ENCODE measurements at places on chromosomes 7 and 10.

DNA sequence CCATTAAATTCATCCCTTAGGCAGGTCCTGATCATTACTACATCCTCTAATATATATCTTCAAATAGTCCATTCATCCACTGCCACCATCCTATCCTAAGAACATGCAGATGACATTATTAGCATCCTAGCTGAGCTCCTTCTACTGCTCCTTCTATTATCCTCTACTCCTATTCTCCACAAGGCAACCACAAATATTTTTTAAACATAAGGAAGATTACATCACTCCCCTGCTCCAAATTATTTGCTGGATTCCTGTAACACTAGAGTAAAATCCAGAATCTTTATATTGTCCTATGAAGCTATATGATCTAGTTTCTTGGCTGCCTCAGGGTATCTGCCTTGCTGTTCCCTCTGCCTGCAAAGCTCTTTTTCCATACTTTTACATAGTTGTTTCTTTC is 176.3 kb upstream of the SLC26A5 start:
- no peak for ATAC-seq

DNA sequence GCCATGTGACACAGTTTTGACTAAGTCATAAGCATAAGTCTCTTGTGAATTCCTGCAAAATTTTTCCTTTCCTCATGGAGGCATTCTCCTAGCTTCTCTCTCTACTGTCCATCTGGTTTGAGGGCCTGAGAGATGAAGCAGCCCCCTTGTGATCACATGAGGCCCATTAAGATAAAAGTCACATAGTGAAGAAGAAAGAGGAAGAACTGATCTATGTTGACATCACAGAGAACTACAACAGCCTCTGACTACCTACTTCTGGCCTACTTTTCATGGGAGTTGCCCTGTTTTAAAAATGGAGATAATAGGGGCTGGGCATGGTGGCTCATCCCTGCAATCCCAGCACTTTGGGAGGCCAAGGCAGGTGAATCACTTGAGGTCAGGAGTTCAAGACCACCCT is 50.4 kb downstream of the TFEC start:
- no peak for ATAC-seq

DNA sequence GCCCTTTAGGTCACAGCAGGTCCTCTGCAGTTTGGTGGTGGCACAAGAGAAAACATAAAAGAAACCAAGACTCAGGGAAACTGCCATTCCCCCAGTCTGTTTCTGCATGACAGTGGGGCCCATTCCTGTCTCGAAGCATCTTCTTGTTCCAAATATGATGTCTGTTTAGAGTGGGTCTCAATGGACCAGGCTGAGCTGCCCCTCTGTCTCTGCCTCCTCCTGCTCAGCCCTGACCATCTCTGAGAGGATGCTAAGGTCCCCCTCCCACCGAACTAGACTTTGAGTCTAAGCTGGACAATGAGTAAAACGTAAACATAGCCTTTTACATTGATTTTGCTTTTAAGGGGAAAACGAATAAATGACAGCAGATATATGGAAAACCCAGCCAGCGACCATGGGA is 40.4 kb downstream of the CLEC2L start:
- ATAC-seq, result no peak

DNA sequence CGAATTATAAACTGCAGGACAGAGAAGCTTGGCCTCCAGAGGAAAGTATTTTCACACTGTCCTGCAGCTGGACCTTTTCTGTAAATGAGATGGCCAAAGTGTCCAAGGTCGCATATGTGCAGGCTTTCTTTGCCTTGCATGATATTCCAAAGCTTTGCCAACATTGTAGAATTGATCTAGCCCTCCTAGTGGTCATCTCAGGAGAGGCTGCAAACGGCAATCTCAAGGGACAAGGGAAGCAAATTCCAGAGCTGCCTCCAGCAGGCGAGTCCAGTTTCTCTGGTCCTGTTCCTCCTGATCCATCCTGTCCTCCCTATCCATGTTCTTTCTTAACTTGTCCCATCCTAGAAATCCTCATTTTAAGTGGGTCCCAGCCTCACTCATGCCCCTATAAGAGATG is 373.4 kb upstream of the PCDH15 start:
- no peak for ATAC-seq

DNA sequence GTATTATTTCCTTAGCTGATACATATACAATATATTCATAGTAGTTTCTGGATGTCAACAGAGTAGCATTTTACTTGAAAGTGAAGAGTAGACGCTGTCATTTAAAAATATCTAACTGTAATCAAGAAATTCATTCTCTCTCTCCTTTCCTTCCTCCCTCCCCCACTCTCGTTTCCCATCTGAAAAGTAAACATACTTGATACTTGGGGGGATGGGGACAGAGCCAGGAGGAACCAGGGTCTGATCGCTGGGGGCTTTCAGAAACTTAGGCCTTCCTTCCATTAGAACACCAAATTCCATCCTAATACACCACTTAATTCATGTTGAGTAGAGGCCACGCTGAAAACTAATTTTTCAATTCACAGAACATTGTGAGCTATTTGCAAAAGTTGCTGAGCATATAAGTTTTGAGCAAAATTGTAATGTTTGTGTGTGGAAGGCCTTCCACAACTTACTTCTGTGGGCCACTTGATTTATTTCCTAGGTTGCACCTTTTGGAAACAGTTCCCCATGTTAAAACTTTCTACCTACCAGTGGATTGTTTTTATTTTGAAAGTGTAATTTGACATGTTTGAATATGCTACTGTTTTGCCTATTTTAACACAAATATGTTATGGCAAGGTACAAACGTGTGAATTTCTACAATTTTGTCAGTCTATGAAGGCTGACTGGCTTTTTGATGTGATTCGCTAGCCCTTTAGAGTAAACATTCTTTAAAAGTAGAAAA is 35.2 kb downstream of the CNPY1 start:
- no peak for ATAC-seq

- ATAC-seq, result no peak
These were observed 60.8 kb downstream of the RAB18 start for GRCh38 chr10:27564880-27565279.

- ATAC-seq, result no peak
These were observed 70.5 kb upstream of the ABCB5 start for GRCh38 chr7:20545016-20545415.

DNA sequence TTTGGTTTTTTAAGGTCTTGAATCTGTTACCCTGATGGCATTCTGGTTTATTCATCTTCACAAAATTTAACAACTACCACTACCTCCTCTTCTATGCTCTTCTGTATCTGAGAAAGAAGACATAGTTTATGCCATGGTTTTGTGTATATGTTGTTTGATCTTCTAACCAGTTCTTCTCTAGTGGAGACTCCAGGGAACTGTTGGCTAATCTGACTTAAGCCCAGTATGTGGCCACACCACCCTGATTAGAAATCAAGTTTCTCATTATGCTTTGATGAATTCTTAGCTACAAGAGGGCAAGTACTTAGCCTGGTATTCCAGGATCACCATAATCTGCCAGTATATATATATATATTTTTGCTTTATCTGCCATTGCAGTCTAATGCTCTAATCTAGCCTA is 99.5 kb upstream of the MXI1 start:
- no peak for ATAC-seq

DNA sequence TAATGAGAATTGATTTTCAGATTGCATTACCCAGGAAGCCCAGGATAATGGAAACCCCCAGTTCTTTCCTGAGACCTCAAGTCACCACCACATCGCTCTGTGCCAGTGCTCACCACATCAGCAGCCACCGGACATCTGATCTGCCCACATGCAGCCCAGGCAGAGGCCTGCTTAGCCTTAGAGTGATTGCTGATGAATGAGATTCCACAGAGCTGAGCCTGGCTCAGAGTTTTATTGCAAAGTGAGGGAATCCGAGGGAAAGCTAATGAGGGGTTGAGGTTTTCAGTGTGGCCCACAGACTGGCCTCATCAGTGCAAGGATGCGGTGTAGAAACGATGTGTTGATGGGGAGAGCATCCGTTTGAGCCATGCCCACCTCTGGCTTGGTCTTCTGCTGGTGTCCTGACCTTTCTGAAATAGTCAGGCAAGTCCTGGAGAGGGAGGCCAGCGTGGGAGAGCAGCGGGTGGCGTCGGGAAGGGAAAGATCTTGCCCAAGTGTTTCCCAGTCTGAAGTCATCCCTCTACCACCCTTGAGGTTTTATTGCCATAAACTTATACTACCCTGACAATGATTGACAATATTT is 120.3 kb downstream of the ITIH5 start:
- ATAC-seq, result no peak

DNA sequence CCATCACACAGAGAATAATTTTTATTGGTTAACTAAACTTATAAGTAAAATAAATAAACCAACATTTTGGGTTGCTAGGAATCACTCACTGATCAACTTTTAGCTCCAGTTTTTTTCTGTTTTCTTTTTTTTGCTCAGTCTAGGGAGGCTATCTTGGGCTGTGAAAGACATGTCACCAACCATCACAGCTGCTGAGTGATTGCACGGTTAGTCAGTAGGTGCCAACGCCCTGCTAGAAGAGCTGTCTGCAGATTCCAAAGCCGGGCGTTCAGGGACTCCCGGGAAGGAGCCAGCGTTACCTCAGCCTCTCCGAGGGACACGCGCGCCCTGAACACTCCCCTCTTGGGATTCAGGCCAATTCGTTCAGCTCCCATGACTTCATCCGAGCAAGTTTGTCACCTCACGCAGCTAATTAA is 604 bp upstream of the STAM start:
- ATAC-seq, result peak; percentile 42

DNA sequence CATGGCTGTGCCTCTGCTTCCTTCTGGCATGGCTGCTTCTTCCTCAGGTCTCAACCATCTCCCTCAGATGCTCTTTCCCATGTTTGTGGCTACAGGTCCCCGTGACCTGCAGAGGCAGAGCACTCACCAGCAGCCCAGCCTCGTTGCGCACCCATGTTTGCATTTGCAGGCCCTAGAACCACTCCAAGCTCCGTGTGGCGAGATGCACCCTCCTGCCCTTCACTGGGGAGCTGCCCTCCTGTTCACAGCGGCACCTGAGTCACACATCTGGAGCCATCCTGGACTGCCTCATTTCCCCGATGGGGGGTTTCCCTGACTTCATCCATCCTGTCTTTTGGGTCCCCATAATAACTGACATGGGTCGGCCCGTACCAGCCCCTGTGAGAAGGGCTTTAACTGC is 35.9 kb downstream of the EGFR start:
- ATAC-seq, result no peak

GRCh38 chr10:19491166-19491565 is 325.1 kb upstream of the PLXDC2 start:
- ATAC-seq, result no peak

GRCh38 chr7:5699467-5700384 is 81.7 kb downstream of the RNF216 start:
- peak; percentile 50 for ATAC-seq

- ATAC-seq, result peak; percentile 32
These were observed 85.0 kb downstream of the SGMS1 start for GRCh38 chr10:50538555-50539398.

DNA sequence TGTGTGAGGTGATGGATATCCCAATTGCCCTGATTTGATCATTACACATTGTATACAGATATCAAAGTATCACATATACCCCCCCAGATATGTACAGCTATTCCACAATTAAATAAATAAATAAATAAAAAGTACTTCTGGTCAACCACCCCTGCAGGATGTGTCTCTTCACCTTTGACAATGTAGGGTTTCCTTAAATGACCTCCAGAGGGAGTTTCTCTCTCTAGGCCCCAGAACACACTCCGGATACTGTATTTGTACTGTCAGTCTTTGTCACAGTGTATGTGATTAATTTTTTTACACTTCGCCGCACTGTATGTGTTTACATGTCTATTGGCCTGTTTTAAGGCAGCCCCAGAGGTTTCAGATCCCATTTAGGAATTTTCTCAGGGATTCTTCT is 123.6 kb downstream of the ADCYAP1R1 start:
- no peak for ATAC-seq

DNA sequence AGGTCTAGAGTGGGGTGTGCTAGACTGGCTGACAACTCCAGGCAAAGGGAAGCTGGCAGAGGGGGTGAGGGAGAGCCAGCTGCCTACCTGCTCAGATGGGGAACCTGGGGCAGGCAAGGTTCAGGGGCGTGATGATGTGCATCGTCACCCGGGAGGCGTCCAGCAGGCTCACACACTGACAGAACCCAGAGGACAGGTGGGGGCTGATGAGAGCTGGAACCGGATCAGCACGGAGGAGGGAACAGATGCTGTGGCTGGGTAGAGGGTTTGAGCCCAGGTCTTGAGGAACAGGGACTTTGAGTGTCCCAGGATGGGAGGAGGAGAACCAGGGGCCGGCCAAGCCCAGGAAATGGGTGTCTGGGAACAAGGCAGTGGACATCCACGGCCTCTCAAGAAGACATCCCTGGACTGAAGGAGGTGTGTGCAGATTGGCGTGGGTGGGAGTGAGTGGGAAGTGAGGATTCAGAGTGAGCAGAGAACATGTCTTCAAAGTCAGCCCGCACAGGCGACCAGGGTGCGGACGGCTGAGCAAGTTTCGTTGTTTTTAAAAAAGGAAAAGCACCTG is 3.9 kb downstream of the RASGEF1A start:
- no peak for ATAC-seq

DNA sequence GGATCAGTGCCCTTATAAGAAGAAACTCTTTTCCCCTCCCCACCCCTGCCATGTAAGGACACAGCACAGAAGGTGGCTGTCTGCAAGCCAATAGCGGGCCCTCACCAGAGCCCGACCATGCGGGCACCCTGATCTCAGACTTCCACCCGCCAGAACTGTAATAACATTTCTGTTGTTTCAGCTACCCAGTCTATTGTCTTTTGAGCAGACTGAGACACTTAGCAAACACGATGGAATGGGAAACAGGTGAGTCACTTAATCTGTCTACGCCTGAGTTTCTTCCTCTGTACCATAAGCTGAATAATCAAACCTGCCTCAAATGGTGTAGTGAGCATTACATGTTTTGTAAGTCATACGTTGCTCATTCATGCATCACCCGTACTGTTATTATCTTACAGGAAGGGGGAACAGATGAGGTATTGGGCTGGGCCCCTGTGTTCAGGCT is 58.2 kb downstream of the STRA8 start:
- no peak for ATAC-seq

GRCh38 chr10:95906677-95907455 is 909 bp upstream of the CC2D2B start:
- peak; percentile 31 for ATAC-seq

- peak; percentile 53 for ATAC-seq
These were observed 709 bp downstream of the ARPC1B start for GRCh38 chr7:99375070-99375807.

- no peak for ATAC-seq
These were observed 124.2 kb downstream of the GNAT3 start for GRCh38 chr7:80387634-80388193.

Data from activated CD4-positive, CD25-positive, alpha-beta regulatory T cell treated with anti-CD3 and anti-CD28 coated beads, Interleukin-2, amount 50 U/mL, for 24 hours (primary cell).